ENCODE measurements at places on chromosomes 12 and 14. TPM values are rescaled to one million over a fixed set of nuclear protein-coding genes. Genes with fewer than 3 reads are reported as not detected.

Gene KCNK13
- total RNA-seq, result 0.21 TPM

Gene ADAMTS20
- total RNA-seq, result not detected

Gene TPCN1
- 21.4 TPM for total RNA-seq

Gene ERGIC2
- total RNA-seq, result 67.0 TPM

Gene MORN3
- 1.2 TPM for total RNA-seq

Gene TPPP2
- not detected for total RNA-seq

Gene ARMH4
- total RNA-seq, result not detected

Gene PMCH
- total RNA-seq, result 0.53 TPM

Gene KRT7
- 18.3 TPM for total RNA-seq

Gene BHLHE41
- not detected for total RNA-seq

Gene ACAD10
- total RNA-seq, result 30.3 TPM

Gene SDR9C7
- not detected for total RNA-seq

Gene B4GALNT3
- 0.37 TPM for total RNA-seq

Gene CDK2
- 158 TPM for total RNA-seq

Gene SALL2
- total RNA-seq, result 1.3 TPM

Gene SLC2A14
- 0.12 TPM for total RNA-seq

All from activated CD8-positive, alpha-beta memory T cell treated with anti-CD3 and anti-CD28 coated beads, Interleukin-2, amount 10 ng/mL, durations not matched to agents 7 days and 5 days (primary cell).